ENCODE measurements at places on chromosomes 7 and 10.

GRCh38 chr10:95559896-95560277, 1.3 kb downstream of the SORBS1 start:
- no peak for DNase-seq

- DNase-seq = no peak
Observed at GRCh38 chr7:150420987-150421674, 29.3 kb upstream of the GIMAP8 start.

DNA sequence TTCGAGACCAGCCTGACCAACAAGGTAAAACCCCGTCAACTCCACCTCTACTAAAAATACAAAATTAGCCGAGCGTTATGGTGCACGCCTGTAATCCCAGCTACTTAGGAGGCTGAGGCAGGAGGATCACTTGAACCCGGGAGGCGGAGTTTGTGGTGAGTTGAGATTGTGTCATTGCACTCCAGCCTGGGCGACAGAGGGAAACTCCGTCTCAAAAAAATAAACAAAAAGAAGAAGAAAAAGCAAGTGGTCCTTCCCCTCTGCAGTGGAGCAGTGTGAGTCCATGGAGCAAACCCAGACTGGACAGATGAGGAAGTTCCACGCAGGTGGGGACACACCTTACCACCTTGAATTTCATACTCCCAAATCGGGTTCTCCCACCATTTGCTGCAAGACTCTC, 13.1 kb upstream of the SERPINE1 start:
- no peak for DNase-seq

DNA sequence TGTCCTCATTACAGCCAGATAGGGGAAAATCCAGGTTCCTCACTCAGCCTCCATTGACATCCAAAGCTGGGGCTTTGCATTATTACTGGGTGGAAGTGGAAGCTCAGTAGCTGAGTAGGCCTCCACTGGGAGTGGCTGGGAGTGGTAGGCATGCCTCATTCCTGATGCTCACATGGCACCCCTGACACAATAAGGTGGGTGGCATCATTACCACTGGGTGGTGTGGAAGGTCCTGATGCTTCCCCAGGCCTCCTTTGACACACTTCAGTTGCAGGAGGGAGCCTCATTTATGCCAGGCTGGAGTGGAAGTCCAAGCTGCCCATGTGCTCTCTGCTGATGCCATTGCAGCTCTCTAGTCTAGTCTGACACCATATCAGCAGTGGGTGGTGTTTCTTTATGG, 48.2 kb upstream of the GPR141 start:
- DNase-seq = no peak

DNA sequence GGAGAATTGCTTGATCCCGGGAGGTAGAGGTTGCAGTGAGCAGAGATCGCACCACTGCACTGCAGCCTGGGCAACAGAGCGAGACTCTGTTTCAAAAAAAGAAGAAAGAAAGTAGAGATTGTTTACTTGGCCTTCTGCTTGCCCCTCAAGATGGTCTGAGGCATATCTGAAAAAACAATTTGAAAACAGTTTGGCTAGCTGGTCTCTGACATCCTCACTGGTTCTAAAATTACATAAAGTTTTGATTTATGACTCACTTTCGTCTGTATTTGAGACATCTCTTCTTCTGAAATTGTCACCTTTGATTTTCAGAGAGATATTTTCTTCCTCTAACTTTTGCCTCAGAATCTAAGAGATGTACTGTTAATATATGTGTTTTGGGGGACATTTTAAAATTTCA, 49.6 kb upstream of the HELLS start:
- DNase-seq = no peak

GRCh38 chr10:108147346-108147745, 982.8 kb upstream of the SORCS1 start:
- DNase-seq = no peak

All from NCI-H524 treated with DMSO at 0.1 percent for 48 hours (cell line).